ENCODE measurements at places on chromosomes 5 and 9.

DNA sequence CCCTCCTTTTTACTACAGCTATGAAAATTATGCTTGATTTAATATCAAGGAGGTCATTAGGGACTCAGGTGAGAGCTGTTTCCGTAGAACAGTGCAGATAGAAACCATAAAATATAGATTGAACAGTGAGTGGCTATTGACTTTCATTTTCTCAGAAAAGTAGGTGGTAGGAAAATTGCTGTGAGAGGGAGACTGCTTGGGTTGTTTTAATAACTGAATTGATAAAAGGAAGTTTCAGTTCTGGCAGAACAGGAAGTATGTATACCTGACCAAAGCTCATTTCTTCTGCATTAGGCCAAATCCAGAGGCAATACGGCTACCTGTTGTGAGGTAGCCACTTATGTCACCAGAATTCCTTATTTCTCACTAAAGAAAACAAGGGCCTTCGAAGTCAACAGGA lies 761.7 kb upstream of the ARRDC3 start:
- DNase-seq, result no peak

DNA sequence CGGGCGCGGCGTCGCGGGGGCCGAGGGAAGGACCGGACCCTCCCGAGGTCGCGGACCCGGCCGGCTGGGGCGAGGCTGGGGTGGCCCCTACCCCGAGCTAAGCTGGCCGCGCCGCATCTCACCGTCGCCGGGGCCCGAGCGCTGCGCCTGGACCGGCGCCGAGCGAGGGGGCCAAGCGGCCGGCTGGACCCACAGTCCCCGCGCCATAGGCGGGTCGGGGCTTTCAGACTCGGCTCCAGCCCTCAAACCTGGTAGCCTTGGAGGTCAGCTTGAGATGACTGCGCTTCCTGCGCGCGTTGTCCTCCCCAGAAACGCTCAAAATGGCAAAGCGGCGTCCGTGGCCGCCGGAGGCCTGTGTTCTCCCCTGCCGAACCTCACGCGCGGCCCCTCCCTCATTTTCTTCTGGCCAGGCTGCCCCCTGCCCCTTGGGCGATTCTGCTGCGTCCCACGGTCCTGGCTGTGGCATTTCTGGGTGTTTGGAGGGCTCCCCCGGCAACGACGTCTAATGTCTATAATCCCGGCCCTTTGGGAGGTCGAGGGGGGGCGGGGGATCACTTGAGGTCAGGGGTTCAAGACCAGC lies 8.7 kb upstream of the GRIN1 start:
- DNase-seq, result no peak

GRCh38 chr5:173786286-173787187 lies 101.6 kb upstream of the CPEB4 start:
- DNase-seq, result no peak

GRCh38 chr5:135225856-135226560 lies 173.0 kb downstream of the MACROH2A1 start:
- peak; percentile 70 for DNase-seq

DNA sequence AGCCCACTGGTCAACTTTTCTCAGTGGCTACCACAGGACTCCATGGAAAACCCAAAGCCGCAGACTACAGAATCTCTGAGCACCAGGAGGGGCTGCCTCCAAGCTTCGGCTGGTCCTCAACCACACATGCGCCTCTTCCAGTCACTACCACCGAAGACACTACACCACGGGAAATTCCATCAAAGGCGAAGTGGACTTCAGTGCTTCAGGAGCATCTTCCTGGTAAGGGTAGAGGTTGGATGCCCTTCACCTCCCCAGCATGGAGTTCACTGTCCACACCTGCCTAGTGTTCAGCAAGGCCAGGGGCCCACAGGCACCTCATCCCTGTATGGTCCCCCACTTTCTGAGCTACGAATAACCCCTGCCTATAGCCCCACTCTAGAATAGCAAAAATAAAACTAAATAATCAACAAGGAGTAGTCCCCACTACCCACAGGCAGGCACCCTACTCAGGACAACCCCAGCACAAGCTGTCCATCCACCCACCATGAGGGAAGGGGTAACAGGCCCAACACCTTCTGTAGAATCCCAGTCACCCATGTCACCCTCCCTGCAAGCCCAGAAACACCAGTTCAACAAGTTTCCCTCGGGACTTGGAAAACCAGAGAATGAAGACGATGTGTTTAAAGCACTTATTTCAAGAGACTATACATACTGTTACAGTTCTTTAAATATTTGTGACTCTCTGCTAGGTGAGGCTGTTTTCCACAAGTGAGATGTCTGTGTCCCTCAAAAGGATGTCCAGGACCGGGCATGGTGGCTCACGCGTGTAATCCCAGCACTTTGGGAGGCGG lies 2.6 kb downstream of the VDAC1 start:
- DNase-seq, result no peak

- no peak for DNase-seq
Observed at GRCh38 chr5:62051747-62052146, 254.3 kb upstream of the KIF2A start.

GRCh38 chr9:94976077-94976476 lies 249.6 kb downstream of the AOPEP start:
- DNase-seq, result no peak

DNA sequence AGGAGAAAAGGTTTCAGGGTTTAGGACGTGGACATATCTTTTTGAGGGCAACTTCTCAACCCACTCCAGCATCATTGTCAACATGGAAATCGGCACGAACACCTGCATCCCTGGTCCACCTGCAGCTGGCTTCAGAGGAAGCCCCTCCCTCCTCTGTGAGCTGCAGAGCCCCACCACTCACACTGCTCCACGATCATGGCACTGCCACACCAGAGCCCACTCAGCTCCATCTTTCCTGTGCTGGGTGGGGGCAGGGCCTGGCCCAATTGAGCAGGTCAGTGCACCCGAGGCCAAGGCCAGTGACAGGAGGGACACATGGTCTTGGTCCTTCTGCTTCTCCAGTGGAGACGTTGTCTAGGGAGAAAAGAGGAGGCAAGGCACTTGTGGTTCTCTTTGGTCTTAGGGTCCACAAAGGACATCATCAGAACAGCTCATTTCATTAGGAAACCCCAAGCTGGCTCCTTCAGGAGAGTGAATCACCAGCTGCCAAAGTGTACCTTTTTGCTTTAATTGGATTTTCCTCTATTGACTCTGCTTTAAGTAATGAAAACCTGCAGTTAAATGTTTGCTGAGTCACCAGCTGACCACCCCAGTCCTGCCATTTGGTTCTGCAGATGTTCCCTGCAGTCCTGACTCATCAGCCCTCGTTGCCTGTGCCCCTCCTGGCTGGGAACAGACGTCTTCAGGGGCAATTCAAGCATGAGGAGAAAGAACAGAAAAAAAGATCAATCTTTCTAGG lies 56.2 kb downstream of the UBE2QL1 start:
- DNase-seq, result peak; percentile 58

- DNase-seq, result no peak
Observed at GRCh38 chr5:2818936-2819335, 67.5 kb upstream of the IRX2 start.

DNA sequence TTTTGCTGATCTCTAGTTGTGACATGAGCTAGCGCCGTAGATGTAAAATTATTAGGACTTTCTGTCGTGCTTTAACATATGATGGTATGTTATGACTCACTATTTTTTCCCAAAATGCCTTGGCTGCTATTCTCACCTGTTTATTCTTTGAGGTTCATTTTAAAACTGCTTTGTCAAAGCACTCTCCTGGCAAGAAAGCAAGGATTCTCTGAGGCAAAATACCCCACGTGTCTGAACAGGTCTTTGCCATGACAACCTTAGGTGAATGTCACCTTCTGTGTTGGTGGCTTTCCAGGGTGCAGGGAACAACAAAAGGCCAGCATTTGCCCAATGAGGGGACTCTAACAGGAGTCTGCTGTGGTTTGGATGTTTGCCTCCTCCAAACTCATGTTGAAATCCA lies 30.6 kb upstream of the COL5A1 start:
- no peak for DNase-seq

DNA sequence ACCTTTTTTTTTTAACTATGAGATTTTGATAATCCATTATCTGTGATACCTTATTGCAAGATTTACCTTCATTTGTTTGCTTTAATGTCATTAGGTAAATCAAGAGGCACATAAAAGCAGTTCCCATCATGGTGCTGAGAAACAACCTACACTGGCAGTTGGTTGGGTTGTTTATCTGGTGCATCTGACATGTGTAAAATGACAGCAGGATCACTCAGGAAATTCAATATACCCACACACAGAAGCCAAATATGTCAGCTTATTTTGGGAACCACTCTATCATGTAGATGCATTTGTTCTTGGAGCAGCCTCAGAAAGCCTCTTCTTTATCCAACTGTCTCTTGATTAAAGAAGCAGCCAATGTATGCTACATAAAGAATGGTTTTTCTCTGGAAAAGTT lies 7.8 kb upstream of the CCDC192 start:
- DNase-seq, result no peak

GRCh38 chr9:89933578-89933977 lies 328.8 kb downstream of the GADD45G start:
- DNase-seq, result no peak

DNA sequence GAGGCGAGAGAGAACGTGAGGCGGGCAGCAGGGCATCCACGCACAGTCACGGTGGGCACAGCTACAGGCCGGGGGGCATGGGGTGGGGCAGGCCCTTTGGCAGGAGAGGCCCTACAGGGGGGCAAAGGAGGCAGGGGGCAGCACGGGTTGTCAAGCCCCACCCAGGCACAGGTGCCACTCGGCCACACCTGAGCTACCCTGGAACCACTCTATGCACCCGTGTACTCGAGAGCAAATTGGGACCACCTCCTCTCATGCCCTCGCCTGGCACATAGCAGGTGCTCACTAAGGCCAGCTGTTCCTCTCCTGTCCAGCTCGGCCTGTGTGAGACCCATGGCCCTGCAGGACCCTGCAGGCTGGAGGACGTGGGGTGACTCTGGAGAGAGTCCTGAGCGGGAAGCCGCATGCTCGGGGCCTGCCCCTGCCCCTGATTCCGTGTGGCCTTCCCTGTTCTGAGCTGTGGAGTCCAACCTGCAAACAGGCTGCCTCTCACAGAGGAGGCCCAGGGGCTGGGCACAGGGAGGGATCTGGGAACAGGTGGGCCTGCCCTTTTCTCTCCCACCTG lies 31.4 kb upstream of the SARDH start:
- DNase-seq, result no peak

- peak; percentile 25 for DNase-seq
Observed at GRCh38 chr5:35898952-35899660, 39.3 kb downstream of the CAPSL start.

DNA sequence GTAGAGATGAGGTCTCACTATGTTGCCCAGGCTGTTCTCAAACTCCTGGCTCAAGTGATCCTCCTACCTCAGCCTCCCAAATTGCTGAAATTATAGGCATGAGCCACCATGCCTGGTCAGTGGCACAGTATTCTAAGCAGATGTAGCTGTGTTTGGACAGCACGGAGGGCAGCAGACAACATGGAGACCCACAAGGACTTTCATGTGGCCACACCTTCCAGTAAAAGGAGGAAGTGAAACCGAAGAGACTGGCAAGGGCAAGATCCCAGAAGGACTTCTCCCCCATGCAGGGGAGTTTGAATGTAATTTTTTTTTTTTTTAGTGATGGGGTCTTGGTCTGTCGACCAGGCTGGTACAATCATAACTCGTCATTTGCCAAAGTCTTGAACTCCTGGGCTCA lies 172.2 kb downstream of the TRPM3 start:
- no peak for DNase-seq

GRCh38 chr9:100417815-100418214 lies 9.1 kb upstream of the MSANTD3 start:
- DNase-seq, result no peak

DNA sequence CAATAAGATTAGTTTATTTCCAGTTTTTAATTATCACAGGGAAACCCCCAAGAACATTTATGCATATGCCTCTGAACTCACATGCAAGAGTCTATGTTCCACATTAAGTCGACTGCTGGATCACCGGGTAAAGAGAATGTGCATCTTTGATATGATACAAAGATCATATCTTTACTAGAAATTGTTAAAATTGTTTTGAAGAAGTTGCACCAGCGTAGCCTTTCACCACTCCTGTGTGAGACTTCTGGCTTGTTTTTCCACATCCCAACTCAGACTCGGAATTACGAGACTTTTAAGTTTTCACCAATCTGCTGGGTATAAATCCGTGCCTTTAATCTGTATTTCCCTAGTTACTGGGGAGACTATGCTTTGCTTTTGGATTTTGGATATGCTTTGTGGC lies 113.2 kb downstream of the CEMIP2 start:
- no peak for DNase-seq

DNA sequence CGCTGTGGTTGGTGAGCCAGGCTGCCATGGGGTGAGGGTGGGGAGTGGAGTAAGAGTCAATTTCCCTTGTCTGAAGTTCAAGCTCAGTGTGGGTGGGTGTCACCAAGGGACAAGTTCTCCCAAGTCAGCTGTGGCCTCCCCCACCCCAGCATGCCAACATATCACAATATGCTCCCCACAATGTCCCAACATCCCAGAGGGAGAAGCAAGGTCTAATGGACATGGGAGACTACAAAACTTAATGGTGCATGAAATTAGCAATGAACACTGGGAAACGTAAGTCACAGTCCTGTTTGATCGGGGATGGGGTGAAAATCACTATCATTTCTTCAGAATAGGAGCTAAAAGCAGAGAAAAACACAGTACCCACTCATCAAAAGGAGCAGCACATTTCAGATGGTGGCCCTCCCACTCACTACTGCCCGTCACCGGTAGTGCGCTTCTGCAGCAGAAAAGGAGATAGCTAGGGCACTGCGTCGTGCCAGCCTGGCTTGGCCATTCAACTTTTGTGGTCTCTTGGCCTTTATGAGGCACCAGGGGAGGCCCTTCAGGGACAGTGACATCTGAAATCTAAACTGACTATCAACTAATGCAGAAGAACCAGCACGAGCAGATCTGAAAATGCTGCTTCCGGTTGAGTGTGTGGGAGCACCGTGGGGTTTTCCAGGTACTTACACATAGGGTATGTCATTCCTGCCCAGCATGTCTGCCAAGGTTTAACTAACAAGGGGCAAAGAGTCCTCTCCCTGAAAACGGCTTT lies 20.5 kb upstream of the NDFIP1 start:
- DNase-seq, result no peak

GRCh38 chr5:157610990-157611389 lies 35.4 kb upstream of the ADAM19 start:
- DNase-seq, result no peak

GRCh38 chr9:123470991-123471770 lies 115.2 kb downstream of the CRB2 start:
- no peak for DNase-seq

GRCh38 chr9:100028201-100028784 lies 70.5 kb downstream of the ERP44 start:
- peak; percentile 83 for DNase-seq
